ENCODE measurements at places on chromosomes 12 and 14.
A peak's percentile ranks its signal among the peaks of the same experiment; 100 is the strongest.

DNA sequence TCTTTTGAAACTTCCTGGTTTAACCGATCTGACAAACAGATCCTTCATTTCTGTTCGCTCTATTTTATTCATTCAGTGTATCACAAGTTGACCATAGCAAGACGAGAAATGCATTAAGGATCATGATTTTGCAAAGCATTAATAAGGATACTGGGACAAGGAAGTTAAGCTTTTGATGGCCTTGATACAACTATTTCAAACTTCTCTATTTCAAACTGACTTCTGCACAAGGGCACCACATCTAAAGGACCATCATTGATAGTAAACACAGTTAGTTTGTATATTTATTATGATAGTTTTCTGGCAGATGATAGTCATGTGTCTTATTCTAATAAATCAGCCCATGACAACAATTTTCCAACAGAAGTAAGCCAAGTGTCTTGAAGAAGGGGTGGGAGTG lies 25.8 kb upstream of the PLXNC1 start:
- no peak for DNase-seq

GRCh38 chr12:89648211-89648930 lies 60.3 kb downstream of the ATP2B1 start:
- no peak for DNase-seq

- peak; percentile 62 for DNase-seq
Observed at GRCh38 chr14:68694516-68695235, 98.2 kb downstream of the ZFP36L1 start.

DNA sequence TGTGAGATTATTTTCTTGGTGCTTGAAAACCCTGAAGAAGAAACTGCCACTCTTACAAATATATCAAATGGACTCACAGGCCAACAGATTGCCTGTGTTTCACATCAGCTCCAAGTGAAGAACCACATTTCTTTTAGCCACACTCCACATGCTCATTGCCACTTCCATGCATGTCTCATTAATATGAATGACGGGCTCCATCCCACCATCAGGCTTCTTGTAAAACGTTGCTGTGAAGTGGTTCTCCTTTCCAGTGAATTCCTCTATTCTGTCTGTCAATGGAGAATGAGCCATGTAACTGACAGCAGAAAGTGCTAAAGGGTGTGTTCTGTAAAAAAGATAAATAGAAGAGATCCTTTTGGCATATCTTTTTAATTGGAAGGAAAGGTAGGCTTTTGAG lies 188.2 kb upstream of the RMST start:
- no peak for DNase-seq

DNA sequence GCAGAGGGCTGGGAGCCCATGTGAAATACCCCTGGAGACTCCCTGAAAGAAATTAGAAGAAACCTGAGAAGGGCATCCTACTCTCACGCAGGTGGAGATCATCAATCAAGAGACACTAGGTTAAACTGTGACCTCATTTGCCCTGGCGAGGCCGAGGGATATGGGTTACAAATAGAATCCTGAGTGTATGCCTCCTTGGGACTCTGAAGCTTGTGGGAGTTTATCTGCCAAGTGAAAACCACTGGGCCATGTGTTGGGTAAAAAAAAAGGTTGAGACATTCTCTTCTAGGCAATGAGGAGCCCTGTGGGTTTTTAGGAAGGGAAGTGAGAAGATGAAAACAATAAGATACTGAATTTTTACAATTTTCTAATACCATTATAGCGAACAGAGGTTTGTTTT lies 160.7 kb upstream of the ARID2 start:
- no peak for DNase-seq

- DNase-seq = no peak
Observed at GRCh38 chr12:71980538-71980937, 41.9 kb downstream of the TPH2 start.

GRCh38 chr14:78985668-78986381 lies 815.7 kb downstream of the NRXN3 start:
- DNase-seq = peak; percentile 96

DNA sequence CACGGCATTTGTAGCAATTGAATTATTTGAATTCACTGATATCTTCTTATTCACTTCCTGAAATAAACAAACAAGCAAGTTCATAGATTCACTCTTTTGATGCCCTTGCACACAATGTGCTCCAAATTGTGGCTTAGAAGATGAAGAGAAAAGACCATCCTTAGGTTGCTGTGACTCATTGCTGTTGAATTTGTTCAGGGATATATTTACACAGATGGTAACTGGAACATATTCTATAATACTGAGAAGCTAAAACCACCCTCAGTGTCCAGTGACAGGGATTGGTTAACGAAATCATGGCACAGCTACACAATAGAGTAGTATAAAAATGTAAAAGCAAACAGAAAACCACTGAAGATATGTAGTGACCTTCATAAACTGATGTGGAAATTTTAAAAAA lies 3.1 kb downstream of the PRB4 start:
- peak; percentile 69 for DNase-seq

- no peak for DNase-seq
Observed at GRCh38 chr14:39212034-39212433, 21.7 kb upstream of the MIA2 start.

- DNase-seq = no peak
Observed at GRCh38 chr12:118315821-118316220, 56.9 kb downstream of the TAOK3 start.

DNA sequence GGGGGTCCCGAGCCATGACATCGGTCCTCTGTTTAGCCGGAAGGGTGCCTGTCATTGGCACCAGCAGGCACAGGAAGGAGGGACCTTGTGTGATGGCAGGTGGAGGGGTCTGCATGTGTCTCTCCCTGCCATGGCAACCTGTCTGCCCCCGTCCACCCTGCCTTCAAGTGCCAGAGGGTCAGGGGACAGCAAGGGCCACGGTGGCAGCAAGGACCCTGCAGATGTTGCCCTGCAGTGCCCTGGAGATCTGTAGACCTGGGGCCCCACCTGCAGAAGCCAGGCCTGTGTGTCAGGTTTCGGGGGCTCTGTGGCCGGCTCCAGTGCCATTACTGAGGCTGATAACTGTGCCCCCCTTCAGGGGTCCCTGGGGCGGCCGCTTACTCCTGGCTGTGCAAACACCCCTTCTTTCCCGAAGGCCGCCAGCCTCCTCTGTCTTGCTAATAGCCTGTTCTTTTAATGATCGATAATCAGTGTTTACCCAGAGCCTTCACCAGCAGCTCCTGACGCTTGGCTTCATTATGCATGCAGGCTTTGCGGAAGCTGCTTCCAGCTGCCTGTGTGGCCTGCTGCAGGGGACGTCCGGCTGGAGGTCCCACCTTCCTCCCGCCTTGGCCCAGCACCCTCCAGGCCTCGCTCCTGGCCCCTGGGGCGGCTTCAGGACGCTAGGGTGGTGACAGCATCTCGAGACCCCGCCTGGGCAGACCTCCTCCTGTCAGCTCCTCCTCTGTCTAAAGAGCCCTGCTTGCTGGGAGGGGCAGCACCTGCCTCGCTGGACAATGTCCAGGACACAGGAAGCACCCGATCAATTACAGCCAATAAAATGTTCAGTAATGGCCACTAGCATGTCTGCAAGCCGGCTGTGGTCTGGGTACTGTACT lies 153.0 kb downstream of the KIF26A start:
- no peak for DNase-seq

DNA sequence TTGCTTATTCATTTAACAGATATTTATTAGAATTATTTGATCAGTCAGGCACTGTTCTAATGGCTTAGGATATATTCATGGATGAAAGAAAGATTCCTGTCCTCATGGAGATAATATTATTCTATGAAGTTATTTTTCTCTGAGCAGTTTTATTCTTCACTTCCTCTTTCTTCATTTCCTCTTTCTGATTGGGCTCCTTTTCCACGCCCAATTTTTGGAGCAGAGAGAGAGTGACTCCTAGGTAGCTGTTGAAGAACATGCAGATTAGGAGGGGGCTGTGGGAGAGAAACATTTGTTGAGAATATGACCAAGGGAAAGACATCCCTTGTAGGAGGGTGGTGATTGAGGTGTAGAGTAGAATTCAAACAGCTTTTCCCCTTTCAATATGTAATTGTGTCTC lies 6.0 kb upstream of the YARS2 start:
- DNase-seq = no peak

DNA sequence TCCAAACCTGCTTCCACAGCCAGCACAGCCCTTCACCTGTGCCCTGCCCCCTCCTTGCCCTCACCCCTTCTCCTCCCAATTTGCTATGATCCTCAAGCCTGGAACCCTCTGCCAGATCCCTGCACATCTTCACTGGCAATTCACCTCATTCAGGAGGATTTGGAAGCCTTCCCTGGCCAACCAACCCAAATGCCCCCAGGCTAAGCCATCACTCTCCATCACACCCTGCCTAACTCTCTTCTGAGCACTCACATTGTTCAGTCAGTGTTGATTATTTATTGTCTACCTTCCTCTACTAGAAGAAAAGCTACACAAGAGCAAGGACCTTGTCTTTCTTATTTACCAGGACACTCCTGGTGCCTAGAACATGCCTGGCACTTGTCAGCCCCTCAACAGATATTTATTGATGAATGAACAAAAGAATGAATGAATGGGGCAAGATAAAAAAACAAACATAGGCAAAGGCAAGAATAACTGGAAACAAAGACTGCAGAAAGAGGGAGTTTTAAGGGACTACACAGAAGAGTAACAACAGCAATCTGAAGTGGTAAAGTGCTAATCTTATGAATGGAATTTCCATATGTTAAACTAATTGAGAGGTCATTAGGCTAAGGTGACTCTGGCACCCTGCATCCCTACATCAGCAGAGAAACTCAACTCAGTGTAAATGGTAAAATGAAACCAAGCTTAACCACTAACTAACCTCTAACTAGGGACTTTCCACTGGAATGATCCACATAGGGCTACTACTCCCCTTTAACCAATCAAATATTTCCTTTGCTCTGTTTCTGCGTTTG lies 33.4 kb downstream of the TMTC1 start:
- DNase-seq = peak; percentile 53

DNA sequence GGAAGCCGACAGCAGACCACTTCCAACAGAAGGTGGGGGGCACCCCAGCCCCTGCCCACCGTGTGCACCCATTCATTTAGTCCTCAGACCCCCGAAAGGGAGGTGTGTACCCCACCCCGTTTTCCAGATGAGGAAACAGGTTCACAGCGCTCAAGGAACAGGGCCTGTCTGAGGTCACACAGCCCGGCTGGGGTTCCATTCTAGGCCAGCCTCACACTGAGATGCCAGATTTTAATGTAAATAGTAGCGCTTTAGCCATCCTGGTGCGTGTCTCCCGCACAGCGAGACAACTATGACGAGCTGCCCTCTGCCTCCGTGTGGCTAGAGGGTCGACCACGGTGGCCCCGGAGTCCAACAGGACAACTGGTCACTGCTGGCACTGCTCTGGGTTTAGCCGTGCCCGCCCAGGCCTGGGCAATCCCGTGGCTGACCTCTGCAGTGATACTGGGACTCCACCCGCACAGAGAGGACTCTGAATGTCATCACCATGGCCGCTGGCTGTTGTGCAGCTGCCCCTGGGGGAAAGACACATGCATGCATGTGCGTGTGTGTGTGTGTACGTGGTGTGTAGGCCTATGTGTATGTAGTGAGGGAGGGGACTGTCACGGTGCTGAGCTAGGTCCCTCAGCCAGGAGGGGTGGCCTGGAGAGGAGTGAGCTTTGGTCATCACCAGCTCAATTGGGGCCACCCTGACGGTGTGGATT lies 31.6 kb downstream of the BEGAIN start:
- no peak for DNase-seq

- DNase-seq = peak; percentile 23
Observed at GRCh38 chr14:91417120-91417982, at the start of gene CCDC88C. CCDC88C (minus strand) TSS chr14:91417820; CDS start chr14:91417690, 130 bp downstream.

GRCh38 chr12:47021298-47021697 lies 58.1 kb upstream of the PCED1B start:
- peak; percentile 88 for DNase-seq

GRCh38 chr12:110776410-110776809 lies 33.7 kb upstream of the PPP1CC start:
- no peak for DNase-seq

DNA sequence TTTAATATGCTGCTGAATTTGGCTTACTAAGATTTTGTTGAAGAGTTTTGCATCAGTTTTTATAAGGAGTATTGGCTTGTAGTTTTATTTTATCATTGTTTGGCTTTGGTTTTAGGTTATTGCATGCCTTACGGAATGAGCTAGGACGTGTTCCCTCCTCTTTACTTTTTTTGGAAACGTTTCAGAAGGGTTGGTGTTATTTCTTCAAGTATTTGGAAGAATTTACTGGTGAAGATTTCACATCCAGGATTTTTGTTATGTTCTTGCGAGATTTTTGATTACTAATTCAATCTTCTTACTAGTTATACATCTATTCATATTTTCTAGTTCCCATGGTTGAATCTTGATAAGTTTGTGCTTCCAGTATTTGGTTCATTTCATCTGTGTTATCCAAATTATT lies 823.2 kb downstream of the SLC6A15 start:
- no peak for DNase-seq

DNA sequence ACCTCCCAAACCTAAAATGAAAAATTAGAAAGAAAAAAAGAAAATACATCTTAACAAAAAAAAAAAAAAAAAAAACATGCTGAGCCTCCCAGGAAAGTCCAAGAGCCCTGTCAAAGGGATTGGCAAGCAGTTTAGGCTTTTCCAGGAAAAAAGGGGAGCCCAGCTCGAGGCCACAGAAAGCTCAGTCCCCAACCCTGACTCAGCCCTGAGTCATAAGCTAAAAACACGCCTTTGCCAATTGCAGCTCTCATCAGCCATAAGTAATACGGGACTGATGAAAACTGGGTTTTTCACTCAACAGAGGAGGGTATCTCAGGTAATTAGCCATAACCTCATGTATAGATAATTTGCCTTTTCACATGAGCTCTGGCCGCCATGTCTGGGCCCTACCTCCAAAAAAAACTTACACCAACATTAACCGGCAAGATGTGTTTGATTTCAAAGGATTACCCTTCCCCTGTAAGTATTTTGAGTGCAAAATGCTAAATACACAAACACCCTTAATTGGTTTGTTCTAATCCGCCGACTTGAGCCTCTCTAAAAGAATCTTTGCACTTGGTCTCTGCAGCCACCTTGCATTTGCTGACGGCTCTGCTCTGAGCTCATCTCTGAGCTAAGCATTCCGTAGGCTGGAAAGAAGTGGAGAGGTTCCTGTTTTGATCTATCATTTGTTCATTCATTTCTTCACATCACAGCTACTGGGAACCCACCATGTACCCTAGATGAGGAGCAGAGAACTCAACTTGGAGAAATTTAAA lies 319.2 kb downstream of the BCL11B start:
- peak; percentile 70 for DNase-seq

- DNase-seq = no peak
Observed at GRCh38 chr14:54310151-54310850, 86.5 kb upstream of the CDKN3 start.

- DNase-seq = no peak
Observed at GRCh38 chr12:115619061-115619460, 658.4 kb downstream of the MED13L start.

DNA sequence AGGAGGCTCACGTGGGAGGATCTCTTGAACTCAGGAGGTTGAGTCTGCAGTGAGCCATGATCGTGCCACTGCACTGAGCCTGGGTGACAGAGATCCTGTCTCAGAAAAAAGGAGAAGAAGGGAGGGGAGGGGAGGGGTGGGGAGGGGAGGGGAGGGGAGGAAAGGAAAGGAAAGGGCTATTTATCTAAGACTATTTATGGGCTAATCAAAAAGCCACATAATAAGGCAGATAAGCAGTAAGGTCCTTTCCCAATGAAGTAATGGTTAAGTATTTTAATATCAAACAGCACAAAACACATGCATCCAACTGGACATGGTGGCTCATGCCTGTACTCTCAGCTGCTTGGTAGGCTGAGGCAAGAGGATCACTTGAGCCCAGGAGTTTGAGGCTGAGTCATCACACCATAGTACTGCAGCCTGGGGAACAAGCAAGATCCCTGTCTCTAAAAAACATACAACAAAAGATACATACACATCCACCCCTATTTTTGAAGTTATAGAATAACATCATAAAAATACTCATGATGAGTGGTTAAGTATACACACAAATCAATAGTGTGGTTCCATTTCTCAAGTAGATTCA lies 9.7 kb downstream of the PAWR start:
- DNase-seq = peak; percentile 71
